LHCN-M2 (cell line): ENCODE measurements at places on chromosomes 1 and 21. TPM values are rescaled to one million over a fixed set of nuclear protein-coding genes. Genes with fewer than 3 reads are reported as not detected.

The LRRC53 gene
- 0.06 TPM in 1 of 2 replicates, not detected in the other for total RNA-seq

The AQP10 gene
- total RNA-seq = not detected in 2 replicates

The MAEL gene
- total RNA-seq = not detected in 2 replicates

The C1QC gene
- not detected in 2 replicates for total RNA-seq

The AMY2A gene
- total RNA-seq = not detected in 2 replicates

The NMNAT2 gene
- total RNA-seq = 1.3 and 2.4 TPM in 2 replicates

The TDRD5 gene
- total RNA-seq = not detected in 2 replicates
